NCI-H1694 (cell line): ENCODE measurements at places on chromosomes 3 and 15.

DNA sequence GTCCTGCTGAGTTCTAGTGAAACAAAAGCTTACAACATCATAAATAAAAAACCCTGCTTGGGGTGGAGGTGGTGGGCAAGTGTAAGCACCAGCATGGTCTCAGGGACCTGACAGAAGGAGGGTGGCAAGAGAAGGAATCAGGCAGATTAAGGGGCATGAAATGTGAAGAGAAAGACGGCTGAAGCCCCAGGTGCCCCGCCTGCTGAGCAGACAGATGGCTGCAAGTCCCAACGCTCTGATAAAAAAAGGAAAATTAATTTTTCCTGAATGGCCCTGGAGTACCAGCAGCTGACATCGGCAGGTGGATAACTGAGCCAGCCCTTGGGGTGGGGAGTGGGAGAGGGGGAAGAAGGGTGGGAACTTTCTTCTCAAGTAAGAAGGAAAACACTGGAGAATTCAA, 137.9 kb downstream of the XXYLT1 start:
- DNase-seq, result peak; percentile 40

DNA sequence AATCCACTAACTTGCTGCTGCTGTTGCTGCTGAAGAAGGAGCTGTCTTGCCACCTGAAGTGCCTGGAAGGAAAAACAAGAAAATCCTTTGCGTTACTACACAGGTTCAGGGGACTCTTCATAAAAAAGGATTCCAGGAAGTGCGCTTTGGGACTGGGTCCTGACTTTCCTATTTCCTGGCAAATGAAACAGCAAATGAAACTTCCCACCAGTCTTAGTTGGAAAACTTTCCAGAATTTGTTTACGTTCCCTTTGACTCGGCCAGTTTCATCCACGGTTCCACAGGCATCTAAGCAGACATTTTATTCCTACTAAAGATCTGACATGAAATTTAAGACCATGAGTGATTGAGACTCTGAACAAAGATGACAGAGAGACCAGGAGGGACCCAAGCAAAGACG, 471.0 kb downstream of the FOXP1 start:
- DNase-seq, result no peak

DNA sequence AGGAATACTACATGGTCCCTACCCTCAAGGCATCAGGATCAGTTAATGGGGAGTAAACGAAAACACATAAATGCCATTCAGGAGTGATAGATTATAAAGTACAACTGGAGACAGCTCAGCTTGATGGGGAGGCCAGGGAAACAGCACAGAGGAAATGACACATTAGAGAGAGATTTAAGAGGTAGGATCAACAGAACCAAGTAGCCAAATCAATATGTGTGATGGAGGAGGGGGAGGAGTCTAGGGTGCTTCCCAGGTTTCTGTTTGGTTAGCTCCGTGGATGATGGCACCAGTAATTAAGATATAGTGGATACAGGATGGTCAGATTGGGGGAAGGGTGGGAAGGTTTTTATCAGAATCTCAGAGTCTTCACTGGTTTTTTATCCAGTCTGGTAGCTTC, 229.5 kb upstream of the ROPN1 start:
- DNase-seq, result no peak

DNA sequence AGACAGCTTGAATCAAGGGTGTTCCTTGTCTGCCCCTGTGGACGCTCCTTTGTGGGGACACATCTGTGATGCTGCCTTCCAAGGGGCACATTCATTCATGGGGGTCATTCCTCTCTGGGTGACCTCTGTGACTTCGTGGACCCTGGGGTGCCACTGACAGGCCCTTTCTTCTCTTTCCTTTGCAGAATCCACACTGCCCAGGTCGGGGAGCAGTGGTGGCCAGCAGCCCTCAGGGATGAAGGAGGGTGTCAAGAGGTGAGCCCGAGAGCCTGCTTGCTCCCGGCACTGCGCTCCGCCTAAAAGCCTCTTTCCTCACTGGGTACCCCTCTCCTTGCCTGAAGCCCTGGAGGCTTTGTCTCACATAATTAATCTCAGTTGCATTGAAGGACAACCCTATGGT, 26.3 kb downstream of the CHCHD6 start:
- DNase-seq, result no peak
